NCI-H526 treated with DMSO at 0.1 percent for 48 hours (cell line): ENCODE measurements at places on chromosomes 11 and 22.

- peak; percentile 5 for DNase-seq
Observed at GRCh38 chr11:36493332-36493731, 16.7 kb downstream of the TRAF6 start.

DNA sequence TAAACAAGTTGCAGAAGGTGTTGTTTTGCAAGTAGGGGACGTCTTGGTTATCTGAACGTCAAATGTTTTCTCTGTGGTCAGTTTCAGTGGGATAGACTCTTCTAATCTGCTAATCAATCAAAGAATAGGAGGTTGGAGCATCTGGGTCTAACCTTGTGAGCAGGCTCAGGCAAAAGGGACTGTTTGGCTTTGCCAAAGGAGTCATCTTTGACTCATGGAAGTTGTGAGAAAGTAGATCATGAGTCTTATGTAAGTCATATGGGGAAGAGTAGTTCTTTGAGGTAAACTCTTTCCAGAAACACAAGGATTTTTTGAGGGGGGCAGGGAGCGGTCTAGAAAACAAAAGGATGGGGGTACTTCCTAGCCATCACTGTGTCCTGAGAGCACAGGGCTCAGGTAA, 27.1 kb upstream of the TOP3B start:
- DNase-seq = no peak

GRCh38 chr11:63343130-63343529, 26.5 kb upstream of the SLC22A9 start:
- DNase-seq = no peak

DNA sequence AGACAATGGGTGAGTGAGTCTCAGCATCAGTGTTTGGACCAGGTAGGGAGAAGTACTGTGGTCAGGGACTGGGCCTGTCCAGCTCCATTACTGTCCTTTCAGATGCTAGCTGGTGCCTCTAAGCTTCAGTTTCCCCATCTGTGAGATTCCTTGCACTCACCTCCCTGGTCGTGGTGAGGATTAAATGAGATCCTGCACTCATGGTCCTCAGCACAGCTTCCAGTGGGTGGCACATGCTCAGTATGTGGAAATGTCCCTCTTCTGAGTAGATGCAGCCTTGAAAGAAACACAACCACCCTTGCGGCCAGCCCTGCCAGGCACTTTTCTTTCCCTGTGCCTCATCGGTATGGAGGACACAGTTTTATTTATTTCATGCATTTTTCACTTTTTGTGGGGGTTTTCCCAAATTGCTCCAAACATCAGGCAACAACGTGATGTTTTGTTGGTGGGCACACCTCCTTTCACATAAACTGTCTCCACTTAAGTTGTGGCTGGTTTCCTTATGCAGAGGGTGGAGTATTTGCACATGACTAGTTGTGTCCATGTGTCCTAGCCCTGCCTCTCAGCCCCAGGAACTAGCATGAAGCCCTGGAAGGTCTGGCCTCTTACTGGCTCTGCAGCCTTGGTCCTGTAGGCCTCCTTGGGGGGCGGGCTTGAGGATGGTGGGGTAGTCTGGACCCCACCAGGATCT, 1.1 kb downstream of the LZTR1 start:
- DNase-seq = no peak

DNA sequence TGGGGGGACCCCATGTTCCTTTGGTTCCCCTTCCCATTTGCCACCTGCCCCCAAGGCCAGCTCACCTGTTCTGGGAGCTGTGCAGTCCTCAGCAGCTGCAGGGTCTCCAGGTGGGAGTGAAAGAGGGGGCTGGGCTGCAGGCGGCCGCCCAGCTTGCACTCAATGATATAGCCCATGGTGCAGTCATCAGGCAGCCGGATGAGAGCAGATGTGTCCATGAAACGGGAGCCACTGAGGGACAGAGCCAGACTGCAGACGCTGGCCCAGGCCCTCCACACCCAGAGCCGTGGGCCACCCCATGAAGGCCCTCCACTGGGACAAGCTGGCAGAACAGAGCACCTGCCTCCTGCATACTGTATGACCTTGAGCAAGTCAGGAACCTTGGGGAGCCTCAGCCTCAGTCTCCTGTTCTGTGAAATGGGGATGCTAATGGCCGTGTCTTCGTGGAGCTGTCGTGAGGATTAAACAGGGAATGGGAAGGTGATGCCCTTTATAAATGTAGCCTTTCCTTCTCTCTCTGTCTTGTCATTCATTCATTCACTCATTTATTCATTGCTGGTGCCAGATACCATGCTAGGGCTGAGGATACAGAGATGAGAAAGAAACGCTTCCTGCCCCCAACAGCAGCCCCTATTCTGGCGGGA, 11.6 kb downstream of the MFNG start:
- DNase-seq = no peak

- DNase-seq = no peak
Observed at GRCh38 chr11:58330861-58331260, 28.0 kb downstream of the OR5B17 start.

DNA sequence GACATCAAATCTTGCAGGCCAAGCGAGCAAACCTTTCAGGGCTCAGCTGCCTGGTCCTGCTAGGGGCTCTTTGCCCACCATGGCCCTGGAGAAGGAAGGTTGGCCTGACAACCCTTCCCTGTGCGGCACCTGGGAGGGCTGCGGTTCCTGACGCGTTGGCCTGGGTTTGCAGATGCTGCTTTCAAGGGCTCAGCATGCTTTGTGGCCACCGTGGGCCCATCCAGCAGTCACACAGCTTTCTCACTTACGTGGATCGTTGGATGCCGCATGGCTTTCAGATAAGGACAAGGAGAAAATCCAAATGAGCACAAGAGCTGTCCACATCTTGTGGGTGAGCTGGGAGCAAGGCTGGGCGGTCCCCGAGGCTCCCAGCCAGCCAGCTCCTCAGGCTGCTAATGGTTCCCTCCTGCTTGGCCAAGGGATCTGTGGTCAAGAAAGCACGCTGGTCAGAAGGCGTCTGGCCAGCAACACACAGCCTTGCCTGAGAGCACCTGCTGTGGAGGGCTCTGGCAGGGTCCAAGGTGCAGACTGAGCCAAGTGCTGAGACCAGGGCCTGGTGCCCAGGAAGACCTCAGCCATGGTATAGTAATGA, 8.2 kb downstream of the C11orf24 start:
- no peak for DNase-seq

- no peak for DNase-seq
Observed at GRCh38 chr11:45440111-45440510, 154.0 kb upstream of the SYT13 start.

GRCh38 chr11:58575377-58576020, at the start of gene LPXN:
LPXN (minus strand) TSS chr11:58575856; CDS start chr11:58575772, 84 bp downstream.
- no peak for DNase-seq

- no peak for DNase-seq
Observed at GRCh38 chr11:79371152-79371551, 69.7 kb downstream of the TENM4 start.

GRCh38 chr11:16784666-16785065, 46.2 kb downstream of the C11orf58 start:
- DNase-seq = no peak

DNA sequence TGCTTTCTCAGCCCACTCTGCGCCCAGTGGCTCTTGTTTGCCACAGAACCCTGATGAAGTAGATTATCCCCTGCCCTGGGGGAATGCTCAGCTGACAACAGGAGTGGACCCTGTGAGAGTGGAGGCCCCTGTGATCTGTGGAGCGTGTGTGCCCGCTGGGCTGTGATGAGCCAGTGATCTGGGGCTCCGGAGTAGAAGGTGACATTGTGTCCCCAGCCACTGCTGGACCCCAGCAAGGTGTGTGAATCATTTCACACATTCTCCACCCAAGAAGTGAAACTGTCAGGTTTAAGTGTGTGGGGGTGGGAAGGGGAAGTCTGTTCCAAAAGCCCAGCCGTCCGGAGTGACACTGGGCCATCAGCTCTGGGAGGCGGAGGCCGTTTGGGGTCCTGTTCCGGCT, 33.1 kb upstream of the GRAMD4 start:
- no peak for DNase-seq

DNA sequence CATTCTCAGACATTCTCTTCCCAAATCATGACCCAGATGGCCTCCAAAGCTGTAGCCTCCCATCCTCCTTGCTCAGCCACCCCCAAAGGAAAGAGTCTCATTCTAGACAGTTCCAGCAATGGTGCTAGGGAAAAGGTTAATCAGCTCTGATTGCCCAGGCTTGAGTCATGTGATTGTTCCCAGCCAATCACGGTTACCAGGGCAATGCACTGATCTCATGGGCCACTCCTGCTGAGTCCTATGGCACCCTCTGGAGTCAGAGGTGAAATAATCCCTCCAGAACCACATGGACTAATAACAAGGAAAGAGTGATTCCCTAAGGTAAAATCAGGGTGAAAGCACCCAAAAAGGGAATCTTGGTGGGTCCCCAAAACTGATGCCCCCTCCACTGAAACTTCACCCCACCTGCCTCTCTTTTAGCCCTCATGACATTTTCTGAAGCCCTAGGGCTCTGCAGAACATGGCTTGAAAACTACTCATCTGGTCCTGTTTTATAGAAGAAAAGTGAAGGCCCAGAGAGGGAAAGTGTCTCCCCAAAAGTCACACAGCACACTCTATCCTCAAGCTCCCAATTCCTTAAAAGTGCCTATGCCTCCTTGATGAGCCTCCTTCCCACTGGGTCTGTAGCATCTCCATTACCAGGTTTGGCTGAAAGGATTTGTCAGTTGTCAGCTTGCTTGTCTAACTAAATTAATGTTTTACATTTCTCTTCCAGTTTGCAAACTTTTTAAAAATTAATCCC, 203.7 kb downstream of the MN1 start:
- no peak for DNase-seq

GRCh38 chr22:30667107-30667493, 575 bp downstream of the DUSP18 start:
- no peak for DNase-seq

DNA sequence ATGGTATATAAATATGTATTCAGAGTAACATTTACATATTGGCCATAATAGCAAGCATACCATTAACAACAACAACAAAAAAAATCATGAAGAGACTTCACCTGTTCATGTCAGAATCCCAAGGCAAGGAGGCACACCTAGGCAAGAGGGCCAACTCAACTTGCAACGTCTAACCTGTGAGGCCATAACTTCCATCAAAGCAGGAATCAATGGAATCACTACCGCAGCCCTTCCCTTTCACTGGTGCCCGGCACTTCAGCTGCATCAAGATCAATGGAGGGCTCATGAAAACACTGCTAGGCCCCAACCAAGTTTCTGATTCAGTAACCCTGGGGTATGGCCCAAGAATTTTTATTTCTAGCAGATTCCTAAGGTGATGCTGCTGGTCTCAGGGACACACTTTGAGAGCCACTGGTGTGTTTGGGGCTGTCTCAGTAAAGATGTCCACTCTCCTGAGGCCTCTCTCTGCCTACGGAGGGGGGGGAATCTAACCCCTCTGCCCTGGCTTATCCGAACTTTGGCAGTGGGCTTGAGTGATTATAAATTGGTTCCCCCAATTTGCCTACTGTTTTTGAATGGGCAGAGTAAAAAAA, 8.0 kb downstream of the ZFTA start:
- DNase-seq = no peak

DNA sequence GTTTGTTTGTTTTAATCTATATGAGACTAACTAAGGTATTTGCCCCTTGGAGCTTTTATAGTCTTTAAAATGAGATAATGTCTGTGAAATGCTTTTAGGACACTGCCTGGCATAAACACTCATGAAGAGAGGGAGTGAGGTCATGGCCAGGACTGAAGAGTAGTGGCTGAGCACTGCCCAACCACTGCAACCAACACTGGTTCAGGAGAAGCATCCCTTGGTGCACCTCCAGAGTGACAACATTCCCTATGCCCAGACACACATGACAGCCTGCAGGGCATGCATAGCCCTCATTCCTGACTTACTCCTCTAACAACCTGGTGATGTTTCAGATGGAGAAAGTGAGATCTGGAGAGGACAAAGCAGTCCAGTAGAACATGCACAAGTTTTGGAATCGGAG, 36.1 kb downstream of the ME3 start:
- no peak for DNase-seq

- no peak for DNase-seq
Observed at GRCh38 chr11:45079943-45080719, 66.3 kb upstream of the PRDM11 start.

GRCh38 chr11:122306831-122307391, 190.9 kb upstream of the BLID start:
- no peak for DNase-seq

DNA sequence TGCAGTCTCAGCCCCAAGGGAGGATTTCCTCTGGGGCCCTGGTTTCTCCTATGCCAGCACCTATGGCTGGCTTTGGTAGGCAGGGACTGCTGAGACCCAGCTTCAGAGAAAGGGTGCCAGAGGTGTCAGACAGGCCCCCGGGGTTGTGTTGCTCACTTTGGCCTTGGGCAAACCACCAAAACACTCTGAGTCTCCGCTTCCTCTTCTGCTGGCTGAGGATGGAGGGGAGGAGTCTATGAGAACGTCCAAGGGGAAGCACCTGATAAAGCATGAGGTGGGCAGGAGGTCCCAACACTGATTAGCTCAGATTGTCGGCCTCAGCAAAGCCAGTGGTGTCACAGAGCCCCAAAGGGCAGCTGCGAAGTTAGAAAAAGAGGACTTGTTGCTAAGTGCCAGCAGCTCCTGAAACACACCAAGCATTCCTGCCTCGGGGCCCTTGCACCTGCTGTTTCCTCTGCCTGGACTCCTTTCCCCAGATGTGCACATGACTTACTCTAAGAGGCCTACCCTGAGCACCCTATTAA, 10.5 kb downstream of the SMTNL1 start:
- no peak for DNase-seq

GRCh38 chr11:92789761-92790160, 179.7 kb upstream of the MTNR1B start:
- DNase-seq = no peak

DNA sequence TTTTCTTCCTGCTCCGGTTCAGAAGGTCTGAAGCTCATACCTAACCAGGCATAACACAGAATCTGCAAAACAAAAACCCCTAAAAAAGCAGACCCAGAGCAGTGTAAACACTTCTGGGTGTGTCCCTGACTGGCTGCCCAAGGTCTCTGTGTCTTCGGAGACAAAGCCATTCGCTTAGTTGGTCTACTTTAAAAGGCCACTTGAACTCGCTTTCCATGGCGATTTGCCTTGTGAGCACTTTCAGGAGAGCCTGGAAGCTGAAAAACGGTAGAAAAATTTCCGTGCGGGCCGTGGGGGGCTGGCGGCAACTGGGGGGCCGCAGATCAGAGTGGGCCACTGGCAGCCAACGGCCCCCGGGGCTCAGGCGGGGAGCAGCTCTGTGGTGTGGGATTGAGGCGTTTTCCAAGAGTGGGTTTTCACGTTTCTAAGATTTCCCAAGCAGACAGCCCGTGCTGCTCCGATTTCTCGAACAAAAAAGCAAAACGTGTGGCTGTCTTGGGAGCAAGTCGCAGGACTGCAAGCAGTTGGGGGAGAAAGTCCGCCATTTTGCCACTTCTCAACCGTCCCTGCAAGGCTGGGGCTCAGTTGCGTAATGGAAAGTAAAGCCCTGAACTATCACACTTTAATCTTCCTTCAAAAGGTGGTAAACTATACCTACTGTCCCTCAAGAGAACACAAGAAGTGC, 661 bp upstream of the MALAT1 start:
- DNase-seq = peak; percentile 73

GRCh38 chr11:85596886-85597285, 30.3 kb downstream of the DLG2 start:
- DNase-seq = no peak
